Motor neuron (in vitro differentiated cells): ENCODE measurements at places on chromosomes 1 and 21. TPM values are rescaled to one million over a fixed set of nuclear protein-coding genes. Genes with fewer than 3 reads are reported as not detected.

GLIS1 gene
- 0.31 and 0.32 TPM in 2 replicates for total RNA-seq

DNA sequence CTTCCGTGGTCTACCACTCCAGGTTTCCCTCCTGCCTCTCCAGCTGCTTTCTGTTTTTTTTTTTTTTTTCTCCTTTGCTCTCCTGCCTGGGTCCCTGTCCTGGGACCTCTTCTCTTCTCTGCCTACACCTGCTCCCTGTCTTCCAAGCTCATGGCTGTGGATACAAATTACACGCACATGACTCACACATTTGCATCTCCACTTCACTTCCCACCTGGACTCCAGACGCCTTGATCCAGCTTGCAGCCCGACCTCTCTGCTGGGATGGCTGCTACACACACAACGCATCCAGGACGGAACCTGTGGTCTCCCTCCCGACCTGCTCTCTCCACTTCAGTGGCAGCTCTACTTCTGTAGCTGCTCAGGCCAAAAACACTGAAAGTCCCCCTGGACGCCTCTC, 44.4 kb upstream of the B3GALT5 start:
- peak; percentile 59 for ATAC-seq

- ATAC-seq: no peak
Observed at GRCh38 chr1:111602974-111603373, 16.6 kb upstream of the RAP1A start.

GRCh38 chr21:45935628-45936027, 45.9 kb upstream of the COL6A1 start:
- ATAC-seq: no peak

DNA sequence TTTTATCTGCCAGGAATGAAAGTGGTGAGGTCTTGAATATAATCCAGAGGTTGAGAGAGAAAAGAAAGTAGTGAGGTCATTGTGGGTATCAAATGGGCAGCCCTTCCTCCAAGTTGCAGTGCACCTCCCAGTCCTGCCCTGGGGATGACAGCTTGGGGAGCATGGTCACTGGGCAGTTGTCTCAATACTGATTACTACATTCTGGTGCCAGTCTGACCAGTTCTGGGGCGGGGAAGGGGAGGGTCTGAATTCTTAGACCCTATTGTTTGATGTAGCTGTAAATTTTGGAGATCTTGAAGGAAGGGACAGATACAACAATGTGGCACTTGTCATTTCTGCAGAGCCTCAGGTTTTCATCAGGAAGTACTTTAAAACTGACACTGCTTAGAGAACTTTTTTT, 11.2 kb downstream of the SLFNL1 start:
- no peak for ATAC-seq
